Activated CD8-positive, alpha-beta memory T cell treated with anti-CD3 and anti-CD28 coated beads for 48 hours (primary cell): ENCODE measurements at places on chromosomes 16 and 17.

GRCh38 chr16:56700195-56700594 is 17.9 kb downstream of the MT1X start:
- DNase-seq: no peak

DNA sequence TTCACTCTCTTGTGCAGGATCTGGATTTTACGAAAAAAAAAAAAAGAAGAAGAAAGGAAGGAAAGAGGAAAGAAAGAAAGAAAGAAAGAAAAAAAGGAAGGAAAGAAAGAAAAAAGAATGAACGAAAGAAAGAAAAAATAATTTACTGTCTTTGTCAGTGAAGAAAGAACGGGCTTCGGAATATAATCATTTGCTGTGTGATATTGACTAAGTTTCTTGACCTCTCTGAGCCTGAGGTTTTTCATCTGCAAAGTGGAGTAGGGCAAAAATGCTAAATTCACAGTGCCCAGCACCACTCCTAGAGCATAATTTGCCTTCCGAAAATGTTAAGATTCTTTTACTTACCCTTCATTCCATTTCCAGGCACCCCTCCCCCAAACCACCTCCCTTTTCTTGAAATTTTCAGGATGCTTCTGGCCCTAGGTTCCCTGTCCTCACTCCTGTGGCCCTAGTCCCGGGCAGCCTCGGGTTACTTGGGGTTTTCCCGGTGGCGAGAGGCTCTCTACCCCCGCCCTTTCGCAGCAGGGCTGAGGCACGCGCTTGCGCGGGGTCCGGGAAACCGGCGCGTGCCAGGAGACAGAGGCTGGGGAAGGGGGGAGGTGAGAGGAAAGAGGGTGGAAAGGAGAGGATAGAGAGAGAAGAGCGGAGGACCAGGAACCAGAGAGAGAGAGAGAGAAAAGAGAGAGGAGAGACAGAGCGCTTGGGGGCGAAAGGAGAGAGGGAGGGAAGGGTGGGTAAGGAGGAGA is at the start of gene CNTNAP1:
Gene CNTNAP1, plus strand, starts transcription at position 556 of the 746 bp plus-strand sequence. CDS start 299 bp downstream, outside the sequence.
- no peak for DNase-seq

- no peak for DNase-seq
Observed at GRCh38 chr16:84822990-84823389, 3.2 kb downstream of the CRISPLD2 start.

DNA sequence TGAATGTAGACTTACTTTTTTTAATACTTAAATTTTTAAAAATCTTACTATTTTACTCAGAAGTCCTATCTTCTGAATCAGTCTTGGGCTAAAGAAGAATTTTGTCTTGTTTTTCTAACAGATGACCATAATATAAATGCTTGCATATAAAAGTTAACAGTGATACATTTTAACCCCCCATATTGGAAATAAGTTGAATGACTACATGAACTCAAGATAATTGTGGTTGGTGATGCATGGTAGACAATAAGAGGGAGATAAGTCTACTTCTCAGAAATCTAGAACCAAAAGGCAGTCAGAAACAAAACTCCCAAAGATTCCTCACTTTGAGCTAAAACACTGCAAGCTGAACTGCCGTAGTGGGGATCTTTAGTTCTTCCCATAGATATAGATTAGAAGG is 868.4 kb upstream of the SOX9 start:
- DNase-seq: no peak

DNA sequence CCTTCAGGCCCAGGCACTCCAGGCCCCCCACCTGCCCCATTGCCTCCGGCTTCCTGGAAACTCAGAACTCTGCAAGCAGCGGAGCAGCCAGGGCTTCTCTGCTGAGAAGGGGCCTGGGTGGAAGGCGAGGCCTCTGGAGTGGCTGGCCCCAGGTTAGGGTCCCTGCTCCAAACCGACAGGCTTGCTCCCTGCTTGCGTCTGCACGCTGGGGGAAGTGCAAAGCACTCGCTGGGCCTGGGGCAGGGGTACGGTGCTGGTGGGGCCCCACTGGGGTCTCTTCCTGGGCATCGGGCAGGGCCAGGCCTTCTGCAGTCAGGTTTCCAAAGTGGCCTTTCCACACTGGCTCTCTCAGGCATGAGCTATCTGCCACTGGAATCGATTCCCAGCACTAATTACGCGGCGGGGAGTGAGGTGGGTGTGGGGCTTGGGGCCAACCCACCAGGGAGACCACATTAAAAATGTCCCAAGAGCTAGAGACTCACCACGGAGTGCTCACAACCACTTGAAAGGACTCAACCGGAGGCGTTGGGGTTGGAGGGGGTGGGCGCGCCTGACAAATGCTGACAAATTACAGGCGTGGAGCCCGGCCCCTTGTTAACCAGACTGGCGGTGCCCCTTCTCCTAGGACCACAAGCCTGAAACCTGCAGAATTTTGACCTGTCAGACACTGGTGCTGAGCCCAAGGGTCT is 17.9 kb downstream of the FAM83G start:
- no peak for DNase-seq

DNA sequence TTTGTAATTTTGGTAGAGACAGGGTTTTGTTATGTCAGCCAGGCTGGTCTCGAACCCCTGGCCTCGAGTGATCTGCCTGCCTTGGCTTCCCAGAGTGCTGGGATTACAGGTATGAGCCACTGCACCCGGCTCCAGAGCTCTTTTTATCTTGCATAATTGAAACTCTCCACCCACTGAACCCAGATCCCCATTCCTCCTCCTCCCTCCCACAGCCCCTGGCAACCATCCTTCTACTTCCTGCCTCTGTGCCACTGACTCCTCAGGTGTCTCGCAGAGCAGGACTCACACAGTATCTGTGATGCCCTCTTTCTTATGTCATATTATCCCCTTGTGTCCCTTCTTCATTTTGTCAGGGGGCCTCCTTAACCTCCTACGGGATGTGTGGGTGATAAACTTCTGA is 340.7 kb downstream of the SLC39A11 start:
- DNase-seq: no peak

GRCh38 chr16:46757339-46758050 is 9.4 kb upstream of the MYLK3 start:
- no peak for DNase-seq

DNA sequence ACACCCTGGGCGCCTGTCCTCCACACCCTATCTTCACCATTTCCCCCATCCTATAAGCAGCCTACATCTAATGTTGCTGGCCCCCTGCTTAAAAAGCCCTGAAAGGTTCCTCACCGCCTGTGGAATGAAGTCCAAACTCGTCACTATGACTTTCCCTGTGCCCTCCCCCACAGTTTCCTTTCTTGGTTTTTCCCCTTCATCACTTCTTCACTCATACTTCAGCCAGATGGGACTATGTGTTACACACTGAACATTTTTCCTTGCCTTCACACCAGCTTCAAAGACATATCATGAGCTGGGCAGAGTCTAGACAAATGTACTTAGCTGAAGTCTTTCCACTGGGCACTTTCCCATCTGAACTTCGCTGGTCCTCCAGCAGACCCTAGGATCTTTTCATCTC is 1.5 kb upstream of the MARCHF10 start:
- no peak for DNase-seq

DNA sequence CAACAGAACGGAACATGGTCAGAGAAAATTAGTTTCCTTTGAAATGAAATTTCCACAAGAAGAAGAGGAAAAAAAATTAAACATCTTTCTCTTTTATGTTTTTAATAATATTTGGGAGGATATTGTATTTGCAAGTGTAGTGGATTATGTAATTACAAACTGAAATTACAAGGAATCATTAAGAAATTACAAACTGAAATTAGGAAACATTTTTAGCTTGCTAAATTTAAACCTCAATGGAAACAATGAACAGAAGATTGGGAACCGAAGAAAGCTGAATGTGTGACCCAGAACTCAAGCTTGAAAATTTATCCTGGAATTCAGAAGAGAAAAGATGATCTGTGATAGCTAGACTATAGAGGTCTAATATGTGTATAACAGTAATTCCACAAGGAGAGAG is 4.4 kb upstream of the PIK3R5 start:
- DNase-seq: no peak

- no peak for DNase-seq
Observed at GRCh38 chr16:50816901-50817555, 75.1 kb downstream of the CYLD start.

DNA sequence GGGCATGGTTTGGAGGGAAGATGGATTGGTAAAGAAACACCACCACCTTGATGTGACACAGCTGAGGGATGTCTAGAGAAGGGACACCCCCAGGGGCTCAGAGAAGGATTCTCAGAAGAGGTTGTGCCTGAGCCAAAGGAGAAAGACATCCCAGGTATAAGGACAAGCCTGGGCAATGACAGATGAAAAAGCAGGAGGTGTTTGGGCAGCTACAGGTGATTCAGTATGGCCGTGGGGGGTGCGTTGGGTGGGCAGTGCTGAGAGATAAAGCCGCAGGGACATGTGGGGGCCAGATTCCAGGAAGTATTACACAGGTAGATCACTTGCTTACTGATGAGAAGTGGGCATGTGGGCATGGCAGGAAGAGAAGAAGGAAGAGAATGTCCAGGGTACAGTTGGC is 7.0 kb downstream of the TMEM95 start:
- DNase-seq: no peak
